Suppressor macrophage treated with lipopolysaccharide for 1 hour (primary cell): ENCODE measurements at places on chromosomes 6 and 20.

DNA sequence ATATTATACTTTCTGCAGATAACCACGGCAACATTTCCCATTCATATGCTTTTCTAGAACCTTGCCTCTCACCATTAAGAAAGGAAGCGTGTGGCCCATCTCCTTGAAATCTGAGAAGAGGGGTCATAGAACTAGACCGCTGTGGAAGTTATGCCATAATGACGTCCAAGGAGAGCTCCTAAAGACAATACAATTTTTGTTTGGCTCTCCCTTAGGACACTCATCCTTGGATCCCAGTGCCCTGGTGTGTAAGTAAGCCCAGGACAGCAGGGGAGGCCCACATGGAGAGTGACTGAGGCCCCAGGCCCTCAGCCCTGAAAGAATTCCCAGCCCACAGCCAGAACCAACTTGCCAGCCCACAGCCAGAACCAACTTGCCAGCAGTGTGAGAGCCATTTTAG is 379.6 kb downstream of the FOXA2 start:
- no peak for DNase-seq

DNA sequence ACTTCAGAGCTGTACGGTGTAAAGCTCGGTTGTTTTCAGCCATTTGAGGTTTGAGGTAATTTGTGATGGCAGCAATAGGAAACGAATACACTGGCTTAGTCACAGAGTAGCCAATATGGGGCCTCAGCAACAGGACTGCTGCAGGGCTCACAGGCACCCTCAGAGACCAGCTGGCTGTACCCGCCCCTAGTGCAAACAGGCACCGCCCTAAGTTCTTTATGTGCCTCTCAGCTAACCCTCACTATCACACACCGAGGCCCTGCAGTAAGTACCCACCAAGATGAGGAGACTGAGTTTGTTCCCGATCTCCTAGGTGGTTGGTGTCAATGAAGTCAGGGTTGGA is 11.2 kb upstream of the SERPINB9 start:
- no peak for DNase-seq

DNA sequence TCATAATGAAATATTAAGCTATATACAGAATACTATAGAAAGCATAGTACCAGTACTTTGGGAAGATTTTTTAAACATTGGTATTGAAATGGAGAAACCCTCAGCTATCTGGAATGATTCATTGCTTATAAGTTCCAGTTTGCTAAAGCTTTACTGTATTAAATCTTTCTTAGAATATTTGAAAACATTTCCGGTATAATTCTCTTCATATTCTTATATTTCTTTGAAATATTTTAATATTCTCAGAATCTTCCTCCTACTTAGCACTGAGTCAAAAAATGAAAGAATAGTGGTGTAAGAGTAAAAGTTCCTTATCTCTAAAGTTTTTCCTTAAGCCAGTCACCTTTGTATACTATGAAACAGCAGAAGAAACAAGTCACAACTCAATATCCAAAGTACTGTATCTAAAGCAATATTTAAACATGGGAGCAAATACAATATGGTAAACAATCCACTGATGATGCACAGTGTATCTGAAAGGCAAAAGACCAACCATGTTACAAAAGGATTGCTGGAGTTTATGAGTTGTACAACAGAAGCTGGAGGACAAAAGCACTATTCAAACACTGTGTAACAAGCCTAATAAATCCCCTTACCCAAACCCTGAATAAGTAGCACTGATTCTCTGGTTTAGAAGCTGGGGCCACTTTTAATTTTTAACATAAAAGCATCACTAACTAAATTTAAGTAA is 102.1 kb downstream of the PRDM1 start:
- DNase-seq: no peak

- DNase-seq: no peak
These were observed 304.5 kb downstream of the PRL start for GRCh38 chr6:21992178-21992967.

DNA sequence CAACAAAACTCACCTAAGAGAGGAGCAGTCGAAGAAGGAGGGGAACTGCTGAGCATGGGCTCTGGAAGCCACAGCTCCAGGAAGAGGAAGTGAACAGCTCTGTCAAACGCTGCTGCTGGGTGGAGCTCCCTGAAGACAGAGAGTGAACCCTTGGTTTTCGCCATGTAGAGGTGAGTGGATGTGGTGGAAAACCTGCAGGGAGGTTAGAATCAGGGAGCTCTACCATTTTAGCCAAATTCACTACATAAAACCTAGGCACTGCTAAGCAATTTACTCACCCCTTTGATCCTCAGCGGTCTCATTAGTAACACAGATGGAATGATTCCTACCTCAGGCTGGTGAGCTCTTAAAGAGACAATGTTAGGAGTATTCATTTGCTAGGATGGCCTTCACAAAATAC is 19.4 kb upstream of the TFAP2A start:
- no peak for DNase-seq

DNA sequence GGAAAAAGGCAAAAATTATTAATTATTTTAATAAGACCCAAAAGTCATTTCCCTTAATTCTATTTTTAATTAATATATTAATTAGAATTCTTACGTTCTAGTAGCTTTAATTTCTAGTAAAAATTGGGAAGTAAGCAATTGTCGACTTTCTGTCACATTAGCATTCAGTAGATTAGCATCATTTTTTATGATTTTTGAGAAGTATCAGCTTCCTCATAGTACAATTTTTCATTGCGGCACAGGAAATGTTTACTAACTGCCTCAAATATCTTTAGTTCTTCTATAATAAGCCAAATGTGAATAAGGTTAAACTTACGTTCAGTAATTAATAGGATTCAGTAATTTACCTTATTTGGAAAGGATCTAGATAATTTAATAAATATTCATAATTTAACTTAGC is 687.4 kb downstream of the EPM2A start:
- no peak for DNase-seq

DNA sequence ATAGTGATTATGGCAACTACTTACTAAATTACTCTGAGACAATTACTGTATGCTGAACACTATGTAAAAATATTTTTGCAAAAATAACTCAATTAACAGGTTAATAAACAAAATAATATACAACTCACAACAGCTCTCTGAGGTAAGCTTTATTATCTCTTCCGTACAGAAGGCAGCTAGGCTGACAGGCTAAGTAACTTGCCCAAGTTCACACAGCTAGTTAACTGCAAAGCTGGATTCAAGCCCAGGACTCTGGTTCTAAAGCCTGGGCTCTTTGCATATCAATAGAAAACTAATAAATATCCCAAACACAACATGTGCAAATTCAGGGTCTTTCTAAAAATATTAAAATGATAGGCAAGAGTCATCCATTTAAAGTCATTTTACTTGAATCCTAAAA is 169.5 kb upstream of the BEND3 start:
- DNase-seq: no peak

DNA sequence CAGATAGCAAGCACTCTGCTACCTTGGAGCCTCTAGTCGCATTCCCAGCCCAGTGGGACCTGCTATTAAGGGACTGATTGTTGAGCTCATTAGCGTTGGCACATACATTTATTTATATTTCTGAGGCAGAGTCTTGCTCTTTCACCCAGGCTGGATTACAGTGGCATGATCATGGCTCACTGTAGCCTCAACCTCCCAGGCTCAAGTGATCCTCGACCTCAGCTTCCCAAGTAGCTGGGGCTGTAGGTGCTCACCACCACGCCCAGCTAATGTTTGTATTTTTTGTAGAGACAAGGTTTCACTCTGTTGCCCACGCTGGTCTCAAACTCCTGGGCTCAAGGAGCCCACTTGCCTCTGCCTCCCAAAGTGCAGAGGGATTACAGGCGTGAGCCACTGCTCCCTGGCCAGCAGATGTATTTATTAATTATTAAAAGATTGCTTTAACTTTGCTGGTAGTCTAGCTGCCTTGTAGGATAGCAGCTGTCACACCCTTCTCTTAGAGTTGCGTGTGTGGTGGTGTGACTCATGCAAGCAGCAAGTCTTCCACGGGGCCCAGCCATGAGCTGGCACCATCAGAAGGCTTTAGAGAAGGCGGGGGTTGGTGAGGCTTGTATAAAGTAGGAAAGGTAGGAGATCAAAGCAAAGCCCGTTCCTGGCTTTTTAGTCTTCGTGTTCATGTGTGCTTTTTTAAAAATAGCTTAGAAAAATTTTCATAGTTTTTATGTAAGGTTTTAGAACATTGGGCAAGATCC is 16.5 kb downstream of the ACTR5 start:
- peak; percentile 81 for DNase-seq

DNA sequence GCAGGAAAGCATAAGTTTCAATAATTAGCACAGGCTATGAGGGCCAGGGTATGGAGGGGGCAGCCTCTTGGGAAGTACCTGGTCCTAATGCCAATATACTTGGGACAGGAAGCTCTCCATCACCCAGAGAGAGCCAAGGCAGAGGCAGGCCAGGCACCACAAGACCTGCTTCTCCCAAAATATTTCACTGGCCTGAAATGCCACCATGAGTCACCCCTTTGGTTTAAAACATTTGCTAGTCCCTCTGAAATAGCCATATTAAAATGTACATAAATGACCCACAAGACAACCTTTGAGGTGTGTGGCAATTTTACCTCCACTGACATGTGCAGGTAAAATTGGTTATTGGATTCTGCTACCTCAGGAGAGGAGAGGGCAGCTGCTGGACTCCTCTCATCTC is 23.4 kb upstream of the SCUBE3 start:
- no peak for DNase-seq

GRCh38 chr20:20489648-20490341 is 121.9 kb downstream of the INSM1 start:
- DNase-seq: no peak

- no peak for DNase-seq
These were observed 317.9 kb upstream of the HTR1E start for GRCh38 chr6:86619428-86619827.

- DNase-seq: peak; percentile 44
These were observed 76.6 kb upstream of the RBM24 start for GRCh38 chr6:17204533-17204932.

DNA sequence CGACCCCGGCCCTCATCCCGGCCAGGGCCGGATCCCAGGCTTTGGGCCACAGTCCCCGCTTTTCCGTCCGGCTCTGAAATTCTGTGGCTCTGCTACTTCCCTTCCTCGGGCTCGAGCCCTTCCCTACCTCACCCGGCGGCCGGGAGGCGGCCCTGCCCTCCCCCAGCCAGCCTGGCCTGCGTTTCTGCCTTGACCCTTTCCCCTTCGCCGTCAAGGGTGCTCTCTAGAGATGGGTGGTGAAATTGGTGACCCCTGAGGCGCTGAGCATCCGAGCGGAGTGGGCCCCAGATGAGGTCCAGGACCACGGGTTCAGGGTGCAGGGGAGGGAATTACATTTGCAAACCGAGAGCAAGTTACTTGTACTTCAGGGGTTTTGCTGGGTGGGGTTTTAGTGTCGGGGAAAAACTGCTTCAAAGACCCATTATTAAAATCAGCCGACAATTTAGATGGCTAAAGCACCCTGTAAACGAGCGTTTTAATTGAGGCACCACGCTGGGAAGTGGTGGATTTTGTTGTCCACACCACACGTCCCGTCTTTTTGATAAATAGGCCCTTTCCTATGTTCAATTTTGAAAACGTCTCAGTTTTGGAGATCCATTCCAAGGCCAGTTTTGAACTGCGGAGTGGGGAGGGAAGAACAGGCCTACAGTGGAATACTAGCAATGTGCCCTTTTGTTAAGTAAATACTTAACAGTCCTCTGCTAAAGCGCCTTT is 9.9 kb downstream of the TFAP2A start:
- no peak for DNase-seq

DNA sequence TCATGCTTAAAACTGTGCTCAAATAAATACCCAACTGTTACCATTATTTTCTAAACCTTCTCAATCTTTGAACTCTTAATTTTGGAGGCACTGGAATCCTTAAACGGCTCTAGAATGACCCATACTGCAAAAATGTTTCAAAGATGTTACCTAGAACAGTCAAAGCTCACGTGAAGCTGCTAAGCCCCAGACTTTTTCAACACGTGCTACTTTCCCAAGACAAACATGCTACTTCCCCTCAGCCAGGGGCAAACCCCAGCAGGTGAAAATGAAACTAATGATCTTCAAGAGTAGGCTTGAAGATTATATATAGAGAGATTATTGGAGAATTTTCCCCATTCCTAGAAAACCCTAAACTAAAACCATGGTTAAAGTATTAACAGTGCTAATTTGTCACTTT is 28.1 kb downstream of the HUS1B start:
- no peak for DNase-seq

GRCh38 chr20:5933802-5934436 is 16.4 kb downstream of the TRMT6 start:
- no peak for DNase-seq

DNA sequence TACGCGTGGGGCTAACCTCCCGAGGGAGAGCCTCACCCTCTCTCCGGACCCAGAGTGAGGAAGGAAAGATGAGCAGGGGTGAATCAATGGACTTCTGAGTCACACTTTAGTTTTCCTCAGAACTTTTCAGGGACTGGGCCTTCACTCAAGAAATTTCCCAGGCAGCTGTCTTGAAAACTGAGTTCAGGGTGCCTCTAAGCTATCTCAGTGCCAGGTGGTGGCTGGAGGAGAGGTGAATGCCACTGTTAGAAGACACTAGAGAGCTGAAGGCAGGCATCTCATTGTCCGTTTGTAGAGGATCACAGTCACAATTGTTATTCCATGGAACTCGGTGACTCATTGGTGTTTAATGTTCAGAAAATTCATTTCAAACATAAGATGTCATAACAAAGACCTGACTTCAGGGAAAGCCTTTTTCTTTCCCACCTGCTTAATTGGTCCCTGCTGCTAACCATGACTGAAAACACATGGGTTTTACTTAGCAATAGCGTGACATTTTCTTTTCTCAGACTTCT is 5.3 kb upstream of the SERPINB6 start:
- DNase-seq: peak; percentile 64

DNA sequence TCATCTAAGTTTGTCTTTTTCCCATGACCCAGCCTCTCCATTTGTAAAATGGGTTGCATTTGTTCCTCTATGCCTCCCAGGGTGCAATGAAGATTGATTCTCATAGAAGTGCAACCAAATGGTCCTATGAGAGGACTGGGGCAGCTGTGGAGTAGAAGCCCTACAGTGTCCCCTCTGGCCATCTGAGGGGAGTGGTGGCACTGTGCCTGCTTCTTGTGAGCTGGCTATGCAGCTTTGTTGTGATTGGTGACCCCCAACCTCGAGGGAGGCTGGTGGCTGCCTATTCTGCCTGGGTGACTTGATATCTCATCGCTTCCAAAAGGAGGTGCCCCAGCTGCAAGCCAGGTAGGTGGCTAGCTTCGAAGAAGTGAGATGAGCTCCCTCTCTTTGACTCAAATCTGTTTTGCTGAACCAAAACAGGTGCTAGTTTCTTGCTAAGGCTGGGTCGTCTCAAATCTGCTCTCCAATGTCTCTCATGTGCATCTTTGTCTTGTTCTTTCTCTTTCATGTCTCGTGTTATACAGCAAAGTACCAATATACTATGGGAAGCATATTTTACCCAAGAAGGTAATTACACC is 33.9 kb downstream of the TXLNB start:
- no peak for DNase-seq

DNA sequence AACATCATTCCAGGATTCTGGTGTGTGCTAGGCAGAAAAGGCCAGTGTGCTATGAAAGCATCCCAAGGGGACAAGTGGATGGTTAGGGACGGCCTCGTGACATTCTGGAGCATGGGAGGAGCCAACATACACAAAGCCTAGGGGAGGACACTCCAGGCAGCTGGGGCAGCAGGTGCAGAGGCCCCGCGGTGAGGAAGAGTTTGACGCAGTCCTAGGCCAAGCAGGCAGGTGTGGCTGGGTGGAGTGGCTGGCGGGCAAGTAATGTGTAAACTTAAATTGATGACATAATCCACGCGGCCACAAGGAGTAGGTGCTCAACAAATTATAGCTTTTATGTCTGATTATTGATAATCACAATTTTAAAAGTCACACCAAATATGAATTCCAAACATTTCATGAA is 93.6 kb downstream of the TMEM242 start:
- DNase-seq: no peak

- peak; percentile 69 for DNase-seq
These were observed at the start of gene VSTM2L for GRCh38 chr20:37902504-37903313. Gene VSTM2L (plus strand): TSS chr20:37903127. CDS start chr20:37903351, 224 bp downstream.
